ENCODE measurements at places on chromosomes 7 and 10.

DNA sequence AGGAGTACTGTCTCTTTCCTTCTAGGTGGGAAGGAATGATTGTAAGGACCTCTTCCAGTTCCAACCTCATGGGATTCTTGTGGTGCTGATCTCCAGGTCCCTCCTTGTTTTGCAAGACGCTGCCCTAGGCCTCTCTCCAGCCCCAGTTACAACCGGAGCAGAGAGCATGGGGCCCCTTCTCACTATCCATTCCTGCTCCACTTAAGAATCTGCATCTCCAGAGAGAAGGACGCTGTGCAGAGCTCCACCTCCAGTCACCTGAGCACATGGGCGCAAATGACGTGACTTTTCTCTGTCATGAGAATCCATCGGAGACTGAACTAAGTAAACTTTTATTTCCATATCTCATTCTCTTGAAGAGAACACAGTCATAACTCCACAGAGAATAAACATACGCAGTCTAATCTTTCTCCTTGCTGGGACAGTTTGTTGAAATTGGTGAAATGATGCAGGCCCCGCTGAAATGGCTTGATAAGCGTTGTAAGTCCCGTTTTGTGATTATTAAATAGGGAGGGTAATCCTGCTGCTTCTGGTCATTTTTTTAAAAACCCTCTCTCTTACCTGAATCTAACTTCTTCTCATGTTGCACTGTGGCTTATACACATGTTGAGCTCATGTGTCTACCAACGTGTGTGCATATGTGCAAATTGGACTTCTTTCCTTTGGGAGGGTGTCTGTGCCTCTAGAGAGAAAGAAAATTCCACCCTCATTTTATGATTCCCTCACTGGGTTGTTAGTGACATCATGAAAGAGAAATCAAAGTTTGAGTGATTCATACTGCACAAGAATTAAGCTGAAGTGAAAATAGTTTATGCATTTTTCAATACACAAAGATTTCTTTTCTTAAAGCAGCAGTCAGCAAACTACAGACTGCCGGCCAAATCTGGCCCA is 133.2 kb upstream of the TBX20 start:
- no peak for DNase-seq

DNA sequence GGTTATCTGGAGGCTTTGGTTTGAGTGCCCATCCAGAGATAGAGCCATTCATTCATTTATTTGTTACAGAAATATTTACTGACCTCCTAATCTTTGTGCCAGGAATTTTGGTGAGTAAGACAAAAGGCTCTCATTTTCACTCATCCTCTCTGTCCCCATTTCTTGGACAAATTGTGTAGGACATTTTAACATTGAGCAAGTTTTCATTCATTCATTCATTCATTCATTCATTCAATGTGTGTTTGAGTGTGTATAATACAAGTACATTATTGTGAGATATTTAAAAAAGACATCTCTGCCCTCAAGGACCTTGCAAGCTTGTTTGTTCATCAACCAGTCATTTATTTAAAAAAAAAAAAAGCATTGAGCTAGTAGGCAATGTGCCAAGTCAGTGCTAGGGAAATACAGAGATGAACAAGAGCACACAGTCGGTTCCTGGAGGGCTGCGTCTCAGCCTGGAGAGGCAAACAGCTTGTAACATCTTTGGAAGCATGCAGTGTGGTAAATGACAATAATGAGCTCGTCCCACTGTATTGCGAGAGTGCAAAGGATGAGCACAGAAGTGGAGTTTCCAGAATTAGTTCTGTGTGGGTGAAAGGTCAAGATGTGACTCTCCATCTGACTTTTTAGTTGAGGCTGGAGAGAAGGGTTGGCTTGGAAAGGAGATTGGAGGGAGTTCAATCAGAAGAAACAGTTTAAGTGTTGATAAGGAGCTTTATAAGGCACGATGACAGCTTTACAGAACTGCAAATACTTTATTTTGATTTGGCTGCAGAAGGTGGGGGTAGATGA is 50.5 kb upstream of the HBP1 start:
- DNase-seq = no peak

GRCh38 chr7:135160098-135160857 is 10.2 kb downstream of the CYREN start:
- DNase-seq = peak; percentile 3

GRCh38 chr7:66167773-66168387 is 37.3 kb upstream of the TPST1 start:
- DNase-seq = no peak

- DNase-seq = no peak
These were observed 48.8 kb downstream of the HOXA1 start for GRCh38 chr7:27046854-27047549.

- no peak for DNase-seq
These were observed 124.8 kb downstream of the TSPAN12 start for GRCh38 chr7:120733143-120733542.

DNA sequence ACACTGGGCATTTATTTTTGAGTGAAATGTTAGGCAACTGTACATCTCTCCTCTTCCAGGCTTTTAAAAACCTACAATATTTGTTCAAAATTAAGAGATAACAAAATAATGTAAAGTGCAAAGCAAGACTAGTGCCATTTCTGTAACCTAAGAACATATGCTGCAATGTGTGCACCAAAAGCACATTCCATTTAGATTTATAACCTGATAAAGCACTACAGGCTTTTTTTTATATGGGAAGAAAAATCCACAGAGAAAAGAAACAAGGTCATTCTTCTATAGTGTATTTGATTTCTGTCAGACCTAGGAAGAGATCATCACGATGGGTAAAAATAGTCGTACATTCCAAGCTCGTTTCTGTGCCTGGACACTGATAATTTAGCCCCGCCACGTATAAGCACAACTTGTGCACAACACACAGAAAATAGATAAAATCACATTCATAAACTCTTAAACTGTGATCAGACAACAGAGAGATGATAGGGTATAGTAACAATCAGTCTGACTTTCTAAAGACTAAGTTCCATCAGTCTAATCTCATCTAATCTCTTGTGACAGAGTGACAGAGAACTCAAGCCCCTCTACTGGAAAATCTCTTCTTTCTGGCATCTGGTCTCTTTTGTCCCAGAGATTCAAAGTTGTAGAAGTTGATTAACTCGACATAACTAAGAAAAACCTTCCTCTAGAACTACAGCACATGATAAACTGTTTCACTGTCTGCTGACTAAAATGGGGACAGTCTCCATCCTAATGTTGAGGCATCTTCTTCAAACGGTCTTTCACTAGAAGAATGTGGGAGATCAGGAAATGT is 6.7 kb downstream of the LAMB1 start:
- no peak for DNase-seq

DNA sequence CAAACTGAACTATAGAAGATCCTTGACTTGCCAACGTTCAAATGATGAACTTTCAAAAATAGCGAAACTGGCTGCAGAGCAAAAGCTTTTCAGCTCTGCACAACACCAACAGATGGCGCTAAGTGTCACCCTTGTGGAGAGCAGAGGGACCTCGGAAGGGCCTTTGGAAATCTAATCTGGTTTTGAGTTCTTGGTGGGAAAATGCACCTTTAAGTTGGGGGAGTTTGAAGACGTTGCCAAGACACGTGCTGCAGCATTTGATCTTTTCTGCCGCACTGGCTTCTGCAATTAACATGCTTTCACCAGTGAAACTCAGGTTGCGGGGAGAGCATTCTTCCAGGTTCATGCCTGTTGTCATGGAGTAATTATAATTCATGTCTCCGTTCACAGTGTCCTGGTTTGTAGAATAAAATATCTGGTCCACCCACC is 26.3 kb upstream of the WDR11 start:
- peak; percentile 17 for DNase-seq

DNA sequence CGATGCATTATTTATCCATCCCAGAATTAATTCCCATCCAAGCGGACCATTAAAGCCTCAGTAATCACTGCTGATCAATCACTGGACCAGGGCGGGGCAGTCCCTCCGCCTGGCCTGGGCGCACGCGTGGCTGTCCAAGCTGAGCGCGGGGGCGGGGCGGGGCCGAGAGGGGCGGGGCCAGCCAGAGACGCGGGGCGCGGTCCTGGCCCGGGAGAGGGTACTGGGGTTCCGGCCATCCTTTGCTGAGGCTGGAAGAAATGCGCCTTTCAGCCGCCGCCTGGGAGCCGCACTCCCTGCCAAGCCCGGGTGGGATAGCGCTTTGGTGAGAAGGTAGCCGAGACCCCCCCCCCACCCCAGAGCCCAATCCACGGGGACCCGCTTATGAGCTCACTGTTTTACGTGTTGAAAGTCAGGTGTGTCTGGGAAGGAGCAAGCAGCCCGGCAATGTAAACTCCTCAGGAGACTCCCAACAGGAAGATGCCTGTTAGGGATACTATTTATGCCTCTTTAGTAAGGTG is at the start of gene ARHGAP22:
ARHGAP22 (minus strand) TSS at position 83 of the 518 bp plus-strand sequence. CDS start 277 bp downstream, outside the sequence.
- DNase-seq = no peak

GRCh38 chr7:26686448-26686981 is 177.9 kb downstream of the SKAP2 start:
- no peak for DNase-seq

DNA sequence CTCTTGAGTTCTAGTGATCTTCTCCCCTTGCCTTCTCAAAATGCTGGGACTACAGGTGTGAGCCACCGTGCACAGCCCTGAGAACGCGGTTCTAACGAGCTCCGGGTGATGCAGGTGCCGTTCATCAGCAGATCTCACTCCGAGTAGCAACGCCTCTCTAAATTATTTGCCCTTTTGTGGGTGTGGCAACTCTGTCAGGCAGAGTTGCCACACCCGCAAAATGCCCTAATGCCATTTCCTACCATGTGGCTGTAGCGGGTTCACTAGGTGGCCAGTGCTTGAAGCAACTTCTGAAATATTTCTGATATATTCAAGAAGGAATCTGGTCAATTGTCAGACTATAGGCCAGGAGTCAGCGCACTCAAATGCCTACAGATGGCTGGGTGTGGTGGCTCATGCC is 62.9 kb upstream of the NMT2 start:
- no peak for DNase-seq

DNA sequence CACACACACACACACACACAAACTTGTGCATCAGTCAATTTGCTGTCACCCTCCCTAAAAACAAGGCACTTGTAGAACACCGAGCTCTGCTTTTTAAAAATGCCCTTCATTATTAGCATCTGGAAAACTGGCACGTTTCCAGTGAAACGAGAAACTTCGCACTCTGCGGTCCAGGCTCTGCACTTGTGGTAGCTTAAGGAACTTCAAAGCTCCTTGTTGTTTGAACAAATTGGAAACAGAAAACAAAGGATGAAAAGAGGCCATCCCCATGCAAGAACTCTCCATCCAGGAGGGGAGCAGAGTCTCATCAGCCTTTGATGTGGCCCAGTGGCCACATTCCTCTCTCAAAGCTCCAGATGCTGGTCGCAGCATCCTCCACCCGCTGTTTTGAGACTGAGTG is 105.1 kb downstream of the C10orf90 start:
- DNase-seq = no peak

GRCh38 chr10:117216611-117217195 is 19.4 kb downstream of the KCNK18 start:
- peak; percentile 53 for DNase-seq

DNA sequence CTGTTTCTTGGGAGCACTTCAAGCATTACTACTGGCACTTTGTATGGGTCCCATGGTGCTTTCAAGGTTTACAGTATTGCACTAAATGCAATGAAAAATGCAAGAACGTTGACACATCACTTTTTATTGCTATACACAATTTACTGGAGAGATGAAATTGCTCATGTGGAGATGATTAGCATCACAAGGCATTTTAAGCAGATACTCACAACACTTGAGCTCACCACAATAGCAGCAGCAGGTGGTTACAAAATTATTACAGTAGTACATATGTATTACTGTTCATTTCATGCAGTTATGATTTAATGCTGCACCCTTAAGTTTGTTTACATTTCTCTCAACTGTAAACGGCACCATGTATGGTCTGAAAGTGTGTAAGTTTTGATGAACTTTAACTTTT is 537.7 kb downstream of the GRM8 start:
- no peak for DNase-seq

GRCh38 chr10:106401161-106401560 is 763.3 kb downstream of the SORCS1 start:
- no peak for DNase-seq

- no peak for DNase-seq
These were observed 1156.6 kb upstream of the AUTS2 start for GRCh38 chr7:68441645-68442044.

DNA sequence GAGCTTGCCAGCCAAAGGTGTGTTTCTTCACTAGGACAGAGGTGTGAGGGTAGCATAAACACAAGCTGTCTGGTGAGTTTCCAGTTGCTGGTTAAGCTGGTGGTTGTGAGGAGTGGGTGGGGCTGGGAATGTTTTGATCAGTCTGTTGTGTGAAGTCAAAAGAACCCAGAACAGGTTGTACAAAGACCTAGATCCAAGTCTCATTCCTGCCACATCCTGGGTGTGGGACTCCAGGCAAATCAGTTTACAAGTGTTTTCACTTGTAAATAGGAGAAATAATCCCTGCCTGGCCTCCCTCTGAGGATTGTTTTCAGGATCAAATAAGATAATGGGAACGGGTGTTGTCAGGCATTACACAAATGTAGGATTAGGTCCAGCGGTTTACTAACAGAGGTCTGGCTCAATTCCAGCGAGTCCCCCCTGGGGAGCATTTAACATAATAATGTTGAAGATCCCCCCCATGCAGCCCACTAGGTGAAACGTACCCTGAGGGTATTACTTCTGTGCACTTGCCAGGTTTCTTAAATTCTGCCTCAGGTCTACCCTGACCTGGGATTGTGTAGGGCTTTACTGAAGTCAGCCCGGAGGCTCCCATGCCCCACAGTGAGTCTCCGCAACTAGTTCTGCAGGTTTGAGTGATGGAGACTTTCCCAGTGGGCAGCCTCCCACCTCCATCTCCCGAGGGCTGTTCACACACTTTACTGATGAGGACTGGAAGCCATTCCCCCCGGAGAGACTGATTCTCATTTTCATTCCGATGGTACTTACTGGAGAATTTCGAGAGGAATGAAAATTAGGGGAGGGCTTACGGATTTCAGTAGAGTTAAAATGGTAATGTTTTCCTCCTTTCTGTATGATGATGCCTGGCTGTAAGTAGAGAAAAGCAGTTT is 2.7 kb upstream of the FRAT2 start:
- no peak for DNase-seq

- no peak for DNase-seq
These were observed 20.6 kb downstream of the ZNF777 start for GRCh38 chr7:149440222-149440621.

DNA sequence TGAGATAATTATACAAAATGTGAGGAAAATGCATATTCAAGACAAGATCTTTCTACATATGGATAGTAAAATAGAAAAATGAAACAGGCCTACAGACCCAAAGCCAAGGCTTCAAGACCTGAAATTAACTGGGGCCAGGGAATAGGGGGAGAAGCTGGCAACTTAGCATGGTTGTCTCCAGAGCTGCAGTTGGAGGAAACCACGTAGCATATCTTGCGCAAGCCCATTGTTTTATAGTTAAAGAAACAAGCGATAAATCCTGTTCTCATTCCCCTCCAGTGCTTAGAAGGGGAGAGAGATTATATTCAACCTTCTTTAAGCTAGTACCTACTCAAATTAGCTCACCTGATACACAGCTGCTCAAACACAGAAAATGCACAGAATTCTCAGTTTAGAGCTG is 197.1 kb downstream of the SORCS1 start:
- DNase-seq = no peak

- peak; percentile 59 for DNase-seq
These were observed 84.7 kb downstream of the SNX10 start for GRCh38 chr7:26376175-26376917.

GRCh38 chr10:69344591-69345252 is 66.4 kb downstream of the HK1 start:
- DNase-seq = no peak
